ENCODE measurements at places on chromosomes 7 and 10.

DNA sequence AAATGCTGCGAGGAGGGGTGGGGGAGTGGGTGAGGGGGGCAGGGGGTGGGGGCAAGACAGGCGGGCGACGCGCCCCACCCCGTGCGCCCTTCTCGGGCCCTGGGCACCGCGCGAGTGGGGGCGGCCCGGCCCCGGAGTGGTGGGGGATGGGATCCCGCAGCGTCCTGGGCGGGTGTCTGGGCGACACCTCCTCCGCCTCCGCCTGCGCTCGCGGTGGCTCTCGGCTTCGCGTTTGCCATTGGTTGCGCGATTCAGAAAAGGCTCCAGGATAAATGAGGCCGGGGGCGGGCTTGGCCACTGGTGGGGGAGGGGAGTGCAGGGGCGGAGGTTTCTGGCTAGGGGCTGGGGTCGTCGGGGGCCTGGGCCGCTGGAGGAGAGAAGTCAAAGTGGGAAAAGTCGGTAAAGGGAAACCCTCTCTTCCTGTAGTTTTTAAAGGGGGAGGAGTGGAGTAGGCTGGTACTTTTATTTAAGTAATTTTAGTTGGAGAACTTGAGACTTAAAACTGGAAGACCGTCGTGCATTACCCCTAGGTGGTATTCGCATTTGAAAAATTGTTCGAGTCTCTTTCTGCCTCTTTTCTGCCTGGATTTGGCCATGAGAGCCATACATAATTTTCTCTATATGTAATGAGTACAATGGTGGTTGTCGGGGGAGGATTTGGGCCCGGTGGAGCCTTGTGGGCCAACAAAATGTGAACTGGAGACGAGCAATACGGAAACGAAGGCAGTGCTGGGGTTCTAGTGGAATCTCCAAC is 992 bp upstream of the IGF2BP3 start:
- DNase-seq, result peak; percentile 92

DNA sequence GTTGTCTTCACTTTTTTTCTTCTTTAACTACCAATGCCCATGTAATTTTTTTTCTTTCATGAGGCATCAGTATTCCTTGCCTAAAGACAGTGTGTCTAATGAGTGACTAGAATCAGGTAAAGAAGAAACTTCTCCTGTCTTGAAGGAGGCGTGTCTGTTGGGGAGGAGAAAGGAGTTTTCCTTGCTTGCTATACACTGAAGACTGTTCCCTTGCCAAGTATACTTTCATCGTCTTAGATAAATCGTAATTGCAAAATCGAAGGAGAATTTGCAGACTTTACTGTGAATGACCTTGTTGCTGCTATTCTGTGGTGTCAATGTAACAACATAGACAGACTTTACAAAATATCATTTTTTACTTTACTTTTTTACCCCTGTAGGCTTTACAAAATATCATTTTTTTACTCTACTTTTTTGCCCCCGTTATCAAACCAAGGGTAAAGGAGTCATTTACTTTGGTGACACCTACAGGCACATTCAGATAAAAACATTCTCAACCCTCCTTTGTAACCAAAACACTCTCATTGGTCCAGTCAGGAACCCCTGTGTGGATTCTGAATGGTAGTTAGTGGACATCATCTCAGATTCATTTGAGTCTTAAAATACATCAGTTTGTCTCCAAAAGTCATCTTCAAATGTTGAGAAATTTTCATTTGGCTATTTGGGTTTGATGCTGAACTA is 232.4 kb downstream of the AHR start:
- DNase-seq, result no peak

GRCh38 chr10:1215862-1216573 is 159.8 kb downstream of the WDR37 start:
- DNase-seq, result no peak

DNA sequence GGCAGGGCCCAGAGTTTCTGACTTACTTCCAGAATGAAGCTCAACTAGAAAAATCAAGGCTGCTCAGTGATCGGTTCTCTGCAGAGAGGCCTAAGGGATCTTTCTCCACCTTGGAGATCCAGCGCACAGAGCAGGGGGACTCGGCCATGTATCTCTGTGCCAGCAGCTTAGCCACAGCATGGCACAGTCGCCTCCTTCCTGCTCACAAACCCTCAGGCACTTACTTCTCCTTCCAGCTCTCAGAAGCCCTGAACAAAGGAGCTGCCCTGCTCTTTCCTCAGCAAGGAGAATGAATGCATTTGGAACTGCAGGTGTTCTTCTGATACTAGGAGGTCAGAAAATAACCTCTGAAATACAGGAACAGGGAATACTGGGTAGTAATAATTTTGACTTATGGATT is 219.7 kb upstream of the PRSS1 start:
- no peak for DNase-seq

DNA sequence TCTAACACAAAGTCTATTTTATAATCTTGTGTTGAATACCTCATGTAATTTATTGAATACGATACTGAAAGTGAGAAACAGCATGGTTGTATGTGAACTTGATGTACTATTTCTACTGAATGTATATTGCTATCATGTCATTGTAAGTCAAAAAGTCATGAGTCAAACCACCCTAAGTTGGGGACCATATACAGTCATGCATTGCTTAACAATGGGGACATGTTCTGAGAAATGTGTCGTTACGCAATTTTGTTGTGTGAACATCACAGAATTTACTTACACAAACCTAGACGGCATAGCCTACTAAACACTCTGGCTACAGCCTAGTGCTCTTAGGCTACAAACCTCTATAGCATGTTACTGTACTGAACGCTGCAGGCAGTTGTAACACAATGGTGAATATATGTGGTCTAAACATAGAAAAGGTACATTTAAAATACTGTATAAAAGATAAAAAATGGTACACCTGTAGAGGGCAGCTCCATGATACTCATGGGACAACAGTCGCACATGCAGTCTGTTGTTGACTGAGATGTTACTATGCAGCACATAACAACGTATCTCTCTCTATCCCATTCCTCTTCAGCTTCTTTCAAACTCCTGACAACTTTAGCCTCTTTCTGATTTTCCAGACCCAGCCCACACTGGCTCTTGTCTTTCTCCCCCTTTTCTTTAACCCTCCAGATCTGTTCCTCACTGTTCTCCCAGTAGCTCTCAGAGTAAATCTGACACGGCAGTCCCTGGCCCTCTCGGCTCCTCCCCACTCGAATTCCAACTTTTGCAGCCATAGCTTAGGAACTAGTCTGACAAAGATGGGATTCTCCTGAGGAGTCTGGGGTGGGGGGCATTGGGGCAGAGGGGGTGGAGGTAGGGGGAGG is 90.1 kb downstream of the SNX10 start:
- DNase-seq, result no peak

DNA sequence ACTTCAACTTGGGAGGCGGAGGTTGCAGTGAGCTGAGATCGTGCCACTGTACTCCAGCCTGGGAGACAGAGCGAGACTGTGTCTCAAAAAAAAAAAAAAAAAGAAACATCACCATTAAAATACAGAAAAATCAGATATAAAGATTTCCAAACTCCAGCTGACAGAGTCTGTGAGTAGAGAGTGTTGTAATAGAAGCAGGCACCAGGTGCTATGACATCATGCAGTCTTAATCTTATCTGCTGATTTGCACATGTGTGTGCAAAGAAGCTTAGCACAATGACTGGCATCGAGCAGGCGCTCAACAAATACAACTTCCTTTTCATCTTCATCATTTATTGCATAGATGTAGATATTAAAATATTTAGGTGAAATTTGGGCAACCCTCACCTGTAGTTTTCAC is 92.2 kb downstream of the PRKCQ start:
- no peak for DNase-seq

DNA sequence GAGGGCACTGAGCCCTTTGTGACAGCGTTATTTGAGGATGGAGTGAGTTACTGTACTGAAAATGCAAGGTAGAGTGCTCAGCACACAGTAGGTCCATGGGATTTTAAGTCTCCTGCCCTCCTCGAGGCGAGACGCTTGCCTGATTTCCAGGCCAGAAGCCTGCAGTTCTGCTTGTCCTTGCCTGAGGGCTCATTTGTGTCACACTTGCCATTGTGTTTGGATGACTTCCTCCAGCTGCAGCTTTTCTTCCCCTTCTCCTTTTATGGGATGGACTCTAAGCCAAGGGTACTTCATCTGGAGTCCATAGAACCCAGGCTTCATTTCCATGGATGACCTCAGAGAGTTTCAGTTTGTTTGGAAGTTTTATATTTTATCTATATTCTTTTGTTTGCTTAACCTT is 304.2 kb upstream of the BMPER start:
- DNase-seq, result no peak

DNA sequence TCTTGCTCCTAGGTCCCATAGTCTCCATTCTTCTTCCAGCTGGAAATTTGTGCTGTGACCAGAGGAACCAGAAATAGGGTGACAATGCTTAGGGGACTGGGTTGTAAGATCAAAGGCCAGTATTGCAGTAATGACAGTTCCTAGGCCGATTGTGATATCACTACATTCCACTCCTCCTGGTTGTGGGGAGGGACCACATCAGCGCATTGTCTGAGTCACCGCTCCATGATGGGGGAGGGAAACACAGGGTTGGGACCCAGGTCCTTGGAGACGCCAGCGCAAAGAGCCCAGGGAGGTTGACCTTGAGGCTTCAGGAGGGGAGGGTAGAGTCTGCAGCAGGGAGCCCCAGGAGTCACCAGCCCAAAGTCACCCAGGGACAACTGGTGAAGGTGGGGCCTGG is 20.8 kb upstream of the GGCT start:
- DNase-seq, result no peak

DNA sequence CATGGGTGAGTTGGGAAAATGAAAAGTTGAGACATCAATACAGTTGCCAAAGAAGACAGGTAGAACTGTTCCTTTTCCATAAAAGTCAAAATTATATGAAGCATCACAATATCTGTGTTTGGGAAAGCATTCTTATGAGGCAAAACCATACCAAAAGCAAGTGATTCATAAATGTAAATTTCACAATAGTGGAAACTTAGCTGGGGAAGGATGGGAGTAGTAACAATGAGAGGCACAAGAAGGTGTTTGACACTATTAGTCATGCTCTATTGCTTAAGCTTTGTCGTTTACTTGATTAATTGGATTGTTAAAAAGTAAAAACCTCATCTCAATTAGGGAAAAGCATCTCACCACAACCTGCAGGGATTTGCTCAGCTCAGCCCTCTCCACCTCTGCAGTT is 240.2 kb downstream of the C7orf25 start:
- DNase-seq, result no peak

DNA sequence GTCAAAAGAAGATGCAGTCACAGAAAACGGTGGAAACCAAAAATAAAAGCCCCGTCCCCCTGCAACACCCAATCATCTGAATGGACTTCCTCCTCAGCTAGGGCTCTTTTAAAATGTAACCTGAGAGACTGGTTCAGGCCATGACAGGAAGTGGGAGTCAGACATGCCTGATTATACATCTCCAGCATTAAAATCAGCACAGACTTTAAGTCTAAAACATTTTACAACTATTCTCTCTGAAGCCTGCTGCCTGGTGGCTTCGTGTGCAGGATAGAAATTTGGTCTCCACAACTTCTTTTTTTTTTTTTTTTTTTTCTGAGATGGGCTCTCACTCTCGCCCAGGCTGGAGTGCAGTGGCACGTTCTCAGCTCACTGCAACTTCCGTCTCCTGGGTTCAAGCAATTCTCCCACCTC is 30.3 kb downstream of the HACD1 start:
- DNase-seq, result no peak

DNA sequence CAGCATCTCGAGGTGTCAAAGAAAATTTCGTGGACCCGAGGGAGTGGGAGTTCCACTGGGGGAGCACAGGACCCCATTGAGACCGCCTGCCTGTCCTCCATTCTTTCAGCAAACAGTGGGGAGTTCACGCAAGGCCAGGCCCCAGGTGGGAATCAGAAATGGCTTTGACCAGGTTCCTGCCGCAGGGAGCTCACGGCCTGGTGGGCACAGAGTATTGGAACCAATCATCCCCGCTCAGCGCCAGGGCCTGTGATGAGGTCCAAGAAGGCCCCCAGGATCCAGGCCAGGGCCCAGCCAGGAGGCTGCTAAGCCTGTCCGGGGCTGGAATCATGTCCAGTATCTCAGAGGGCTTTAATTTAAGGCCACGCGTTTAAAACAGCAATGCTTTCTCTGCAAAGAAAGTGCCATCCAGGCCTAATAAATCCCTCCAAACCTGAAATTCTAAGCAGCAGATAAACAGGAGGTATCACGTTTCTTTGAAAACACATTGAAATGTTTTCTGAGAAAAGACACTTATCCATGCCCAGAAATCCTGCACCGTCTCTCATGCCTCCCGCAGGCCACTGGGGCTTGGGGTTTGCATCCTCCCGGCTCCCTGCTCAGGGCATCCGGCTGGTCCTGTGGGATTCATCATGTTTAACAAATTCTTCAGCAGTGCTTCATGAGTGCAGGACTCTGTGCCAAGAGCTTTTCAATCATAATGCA is 125.7 kb downstream of the OAT start:
- peak; percentile 32 for DNase-seq

DNA sequence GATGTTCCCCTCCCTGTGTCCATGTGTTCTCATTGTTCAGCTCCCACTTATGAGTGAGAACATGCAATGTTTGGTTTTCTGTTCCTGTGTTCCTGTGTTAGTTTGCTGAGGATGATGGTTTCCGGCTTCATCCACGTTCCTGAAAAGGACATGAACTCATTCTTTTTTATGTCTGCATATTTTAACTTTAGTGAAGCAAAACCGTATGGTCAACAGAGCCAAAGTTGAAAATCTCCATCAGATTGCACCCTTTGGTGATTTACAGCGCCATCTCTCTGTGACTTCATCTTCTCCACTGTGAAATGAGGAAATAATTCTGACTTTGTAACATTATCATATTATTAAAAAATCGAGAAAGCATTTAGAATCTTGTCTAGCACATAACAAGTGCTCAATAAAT is 132.3 kb upstream of the PLXDC2 start:
- no peak for DNase-seq

DNA sequence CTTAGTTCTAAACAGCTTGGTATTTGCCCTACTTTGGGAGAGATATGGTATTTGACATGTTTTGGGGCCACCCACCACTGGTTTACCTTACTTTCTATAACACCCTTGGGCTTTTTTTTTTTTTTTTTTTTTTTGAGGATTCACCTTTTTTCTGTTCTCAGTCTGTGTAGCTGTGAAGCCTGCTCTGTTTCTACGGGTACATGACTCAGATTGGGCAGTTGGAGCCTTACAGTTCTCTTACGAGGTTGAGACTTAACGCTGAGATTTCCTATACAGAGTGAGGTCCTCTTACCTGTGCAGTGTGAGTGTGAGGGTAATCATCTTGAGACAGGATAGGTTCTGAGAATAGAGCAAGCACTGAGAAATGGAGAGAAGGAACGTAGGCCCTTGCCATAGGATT is 77.5 kb downstream of the CDK13 start:
- no peak for DNase-seq

DNA sequence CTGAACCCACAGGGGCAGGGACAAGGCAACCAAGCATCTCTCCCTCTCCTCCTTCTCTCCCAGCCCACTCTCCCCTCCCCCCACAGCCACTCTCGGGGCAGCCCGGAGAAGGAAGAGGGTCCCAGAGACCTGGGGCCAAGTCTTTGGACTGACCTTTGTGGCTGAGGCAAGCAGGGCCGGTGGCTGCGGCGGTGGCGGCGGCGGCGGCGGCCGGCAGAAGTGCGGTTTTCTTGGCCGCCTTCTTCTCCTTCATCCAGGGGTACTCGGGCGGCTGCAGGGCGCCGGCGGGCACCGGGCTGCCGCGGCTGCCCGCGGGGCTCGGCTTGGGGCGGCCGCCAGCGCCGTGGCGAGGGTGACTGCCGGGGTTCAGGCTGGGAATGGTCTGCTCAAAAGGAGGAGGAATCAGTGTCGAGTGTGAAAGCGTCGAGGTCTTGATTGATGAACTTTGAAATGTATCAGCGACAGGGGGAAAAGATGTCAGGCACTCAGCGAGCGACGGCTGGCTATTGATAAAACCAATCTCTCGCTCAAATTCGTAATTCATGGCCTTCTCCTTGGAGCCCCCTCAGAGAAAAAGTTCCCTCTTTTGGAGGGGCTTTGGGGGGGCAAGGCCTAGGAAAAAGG is 414 bp downstream of the HOXA2 start:
- DNase-seq, result no peak

- no peak for DNase-seq
Measured at GRCh38 chr10:34528320-34528719, 286.8 kb downstream of the PARD3 start.

Data from right forelimb (tissue), 1 donor.